Activated T-cell treated with anti-CD3 and anti-CD28 coated beads, Interleukin-2, amount 50 U/mL, for 72 hours (primary cell): ENCODE measurements at places on chromosomes 11 and 22.

DNA sequence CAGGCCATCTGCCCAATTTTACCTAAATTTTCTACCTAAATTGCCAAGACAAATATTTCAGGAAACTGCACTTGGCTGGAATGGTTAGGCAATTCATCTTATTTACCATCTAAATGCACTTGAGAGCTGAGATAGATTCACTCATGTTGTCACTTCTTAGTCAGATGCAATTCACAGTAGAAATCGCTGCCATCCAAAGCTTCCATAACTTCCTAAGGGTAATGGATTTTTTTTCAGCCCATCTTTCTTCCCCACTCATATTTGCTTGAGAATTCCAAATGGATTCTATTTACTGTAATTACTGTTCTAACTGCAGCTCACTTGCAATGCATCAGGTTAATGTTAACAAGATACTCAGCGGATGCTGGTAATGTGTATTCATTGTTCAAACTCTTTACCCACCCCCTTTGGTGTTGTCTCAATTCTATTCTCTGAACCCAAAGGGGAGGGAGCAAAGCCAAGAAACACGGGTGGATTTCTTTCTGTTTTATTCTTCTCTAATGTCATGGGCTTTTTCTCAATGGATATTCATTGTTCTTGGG lies 96.0 kb downstream of the TENM4 start:
- no peaks in the 10 kb centered on the region for H3K4me1 ChIP-seq
- H3K27me3 ChIP-seq: no peaks in the 10 kb centered on the region
- H3K4me3 ChIP-seq: no peak overlapping the region
- H3K36me3 ChIP-seq: no peaks in the 10 kb centered on the region

- no peaks in the 10 kb centered on the region for H3K4me1 ChIP-seq
- no peak for DNase-seq
- H3K27me3 ChIP-seq: no peaks in the 10 kb centered on the region
- no peak overlapping the region for H3K27ac ChIP-seq
Measured at GRCh38 chr22:43239193-43239780, 52.4 kb upstream of the TTLL12 start.

- peak overlapping the region; percentile 36 for H3K27ac ChIP-seq
- DNase-seq: no peak
- H3K36me3 ChIP-seq: peaks cover 18% of the 10 kb centered on the region
- H3K27me3 ChIP-seq: no peaks in the 10 kb centered on the region
- H3K4me1 ChIP-seq: peaks cover 5% of the 10 kb centered on the region
- H3K4me3 ChIP-seq: no peak overlapping the region
Measured at GRCh38 chr11:10779086-10779485, 28.0 kb downstream of the CTR9 start.

GRCh38 chr11:109958821-109959166 lies 134.4 kb upstream of the ZC3H12C start:
- H3K4me1 ChIP-seq: no peaks in the 10 kb centered on the region
- no peak overlapping the region for H3K27ac ChIP-seq
- H3K27me3 ChIP-seq: peaks cover 7% of the 10 kb centered on the region
- no peak for DNase-seq
- H3K4me3 ChIP-seq: no peak overlapping the region
- H3K36me3 ChIP-seq: no peaks in the 10 kb centered on the region

GRCh38 chr11:87456499-87456898 lies 418.8 kb downstream of the TMEM135 start:
- no peak overlapping the region for H3K27ac ChIP-seq
- H3K4me1 ChIP-seq: no peaks in the 10 kb centered on the region
- H3K36me3 ChIP-seq: no peaks in the 10 kb centered on the region
- DNase-seq: no peak
- no peaks in the 10 kb centered on the region for H3K27me3 ChIP-seq

GRCh38 chr22:42704896-42705295 lies 15.8 kb downstream of the A4GALT start:
- DNase-seq: no peak
- no peak overlapping the region for H3K27ac ChIP-seq
- no peak overlapping the region for H3K4me3 ChIP-seq
- no peaks in the 10 kb centered on the region for H3K4me1 ChIP-seq
- H3K27me3 ChIP-seq: peaks cover 10% of the 10 kb centered on the region
- peaks cover 1% of the 10 kb centered on the region for H3K36me3 ChIP-seq
